HCT116 (cell line): ENCODE measurements at places on chromosomes 5 and 9. TPM values are rescaled to one million over a fixed set of nuclear protein-coding genes. Genes with fewer than 3 reads are reported as not detected.

DNA sequence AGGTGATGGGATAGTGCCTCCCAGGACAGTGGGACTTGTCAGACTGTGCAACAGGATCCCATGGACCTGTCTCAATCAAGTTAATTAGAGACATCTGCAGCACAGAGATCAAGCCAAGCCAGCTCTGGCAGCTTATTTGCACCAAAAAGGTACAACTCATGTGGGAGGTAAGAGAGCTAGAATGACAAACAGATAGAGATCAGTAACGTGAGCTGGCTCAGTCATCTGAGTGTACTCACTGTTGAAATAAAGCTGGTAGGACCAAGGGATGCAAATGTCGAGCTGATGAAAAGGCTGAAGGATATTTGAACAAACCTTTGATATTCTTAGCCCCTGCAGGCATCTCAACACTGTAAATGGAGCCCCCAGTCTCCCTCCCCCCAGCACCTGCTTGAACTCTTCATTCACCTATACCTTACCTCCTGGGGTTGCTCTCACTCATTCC lies 198.1 kb downstream of the EFNA5 start:
- peaks cover 17% of the 10 kb centered on the region; the same call in 1 of the 2 replicates for H3K4me1 ChIP-seq
- H3K27ac ChIP-seq = no peak overlapping the region
- H3K36me3 ChIP-seq = no peaks in the 10 kb centered on the region
- H3K4me3 ChIP-seq = no peak overlapping the region
- no peaks in the 10 kb centered on the region for H3K27me3 ChIP-seq

DNA sequence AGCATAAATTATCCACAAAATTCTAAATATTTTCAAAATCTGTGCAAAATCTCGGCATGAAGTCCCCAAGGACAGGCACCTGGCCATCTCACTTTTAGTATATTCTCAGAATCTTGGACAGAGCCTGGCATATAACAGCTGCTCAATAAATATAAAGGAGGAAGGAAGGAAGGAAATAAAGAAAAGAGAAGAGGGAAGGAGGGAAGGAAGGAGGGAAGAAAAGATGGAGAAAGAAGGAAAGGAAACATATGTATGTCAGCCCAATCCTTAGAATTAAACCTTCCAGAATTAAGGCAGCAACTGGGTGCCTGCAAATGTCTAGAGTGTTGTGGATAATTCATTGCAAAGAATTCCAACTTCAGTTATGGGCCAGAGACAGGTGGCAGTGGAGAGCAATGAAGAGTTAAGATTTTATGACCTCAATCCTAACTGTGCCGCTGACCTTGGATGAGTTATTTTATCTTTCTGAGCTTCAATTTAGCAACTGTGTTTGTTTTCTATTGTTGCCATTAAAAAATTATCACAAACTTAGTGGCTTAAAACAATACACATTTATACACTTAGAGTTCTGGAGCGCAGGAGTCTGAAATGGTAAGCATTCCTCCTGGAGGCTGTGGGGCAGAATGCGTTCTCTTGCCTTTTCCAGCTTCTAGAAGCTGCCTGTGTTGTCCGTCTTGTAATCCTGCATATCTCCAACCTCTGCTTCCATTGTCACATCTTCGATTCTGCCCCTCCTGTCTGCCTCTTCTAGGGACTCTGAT lies 200.9 kb upstream of the MSX2 start:
- peaks cover 57% of the 10 kb centered on the region for H3K4me1 ChIP-seq
- H3K27ac ChIP-seq = no peak overlapping the region
- no peak for DNase-seq
- no peaks in the 10 kb centered on the region for H3K36me3 ChIP-seq

GRCh38 chr5:136230176-136230575 lies 37.2 kb upstream of the SMIM32 start:
- no peak overlapping the region for H3K4me3 ChIP-seq
- no peaks in the 10 kb centered on the region for H3K36me3 ChIP-seq
- H3K27me3 ChIP-seq = peaks cover 28% of the 10 kb centered on the region; the same call in 1 of the 2 replicates
- H3K27ac ChIP-seq = no peak overlapping the region

- H3K4me3 ChIP-seq = no peak overlapping the region
- no peaks in the 10 kb centered on the region for H3K36me3 ChIP-seq
- DNase-seq = no peak
- H3K4me1 ChIP-seq = peaks cover 3% of the 10 kb centered on the region
- no peak overlapping the region for H3K27ac ChIP-seq
These were observed 74.3 kb upstream of the SSBP2 start for GRCh38 chr5:81825237-81825636.

DNA sequence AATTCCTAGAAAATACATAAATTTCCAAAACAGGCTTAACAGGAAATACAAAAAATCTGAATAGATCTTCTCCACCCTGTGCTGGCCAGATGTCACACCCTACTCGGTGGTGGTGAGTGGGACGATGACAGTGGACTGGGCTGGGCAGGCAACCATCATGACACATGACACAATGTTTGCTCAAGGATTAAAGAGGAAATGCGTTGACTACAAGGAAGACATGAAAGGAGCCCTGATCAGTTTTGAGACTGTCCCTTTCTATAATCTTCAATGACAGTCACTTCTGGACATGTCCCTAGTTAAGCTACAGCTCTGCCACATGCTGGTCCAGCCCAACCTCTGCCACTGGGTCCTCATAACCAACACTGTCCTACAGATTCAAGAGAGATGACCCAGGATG lies 99.8 kb downstream of the ZDHHC21 start:
- no peak overlapping the region for H3K4me3 ChIP-seq
- no peaks in the 10 kb centered on the region for H3K36me3 ChIP-seq
- H3K27me3 ChIP-seq = no peaks in the 10 kb centered on the region; the same call in 1 of the 2 replicates
- no peaks in the 10 kb centered on the region for H3K4me1 ChIP-seq
- no peak for DNase-seq

GRCh38 chr5:174576042-174576441 lies 148.3 kb upstream of the MSX2 start:
- H3K4me3 ChIP-seq = no peak overlapping the region
- H3K27ac ChIP-seq = no peak overlapping the region
- H3K36me3 ChIP-seq = no peaks in the 10 kb centered on the region
- no peaks in the 10 kb centered on the region for H3K27me3 ChIP-seq
- peaks cover 22% of the 10 kb centered on the region for H3K4me1 ChIP-seq
- no peak for DNase-seq

- H3K27me3 ChIP-seq = no peaks in the 10 kb centered on the region
- DNase-seq = no peak
- no peak overlapping the region for H3K4me3 ChIP-seq
- peaks cover 12% of the 10 kb centered on the region for H3K4me1 ChIP-seq
- no peaks in the 10 kb centered on the region for H3K36me3 ChIP-seq
These were observed 7.6 kb downstream of the GFI1B start for GRCh38 chr9:132986114-132986513.

GRCh38 chr5:172715421-172715780 lies 55.6 kb downstream of the DUSP1 start:
- H3K27me3 ChIP-seq = no peaks in the 10 kb centered on the region; the same call in 1 of the 2 replicates
- no peak overlapping the region for H3K27ac ChIP-seq
- no peaks in the 10 kb centered on the region for H3K36me3 ChIP-seq
- no peaks in the 10 kb centered on the region for H3K4me1 ChIP-seq
- no peak overlapping the region for H3K4me3 ChIP-seq

GRCh38 chr5:133644000-133644865 lies 31.9 kb upstream of the FSTL4 start:
- no peaks in the 10 kb centered on the region for H3K4me1 ChIP-seq
- no peak overlapping the region for H3K4me3 ChIP-seq
- peaks cover 88% of the 10 kb centered on the region for H3K27me3 ChIP-seq
- no peak overlapping the region for H3K27ac ChIP-seq

- no peaks in the 10 kb centered on the region for H3K4me1 ChIP-seq
- DNase-seq = no peak
- H3K27me3 ChIP-seq = no peaks in the 10 kb centered on the region
- H3K36me3 ChIP-seq = no peaks in the 10 kb centered on the region
These were observed 236.1 kb downstream of the CETN3 start for GRCh38 chr5:90173299-90174030.

DNA sequence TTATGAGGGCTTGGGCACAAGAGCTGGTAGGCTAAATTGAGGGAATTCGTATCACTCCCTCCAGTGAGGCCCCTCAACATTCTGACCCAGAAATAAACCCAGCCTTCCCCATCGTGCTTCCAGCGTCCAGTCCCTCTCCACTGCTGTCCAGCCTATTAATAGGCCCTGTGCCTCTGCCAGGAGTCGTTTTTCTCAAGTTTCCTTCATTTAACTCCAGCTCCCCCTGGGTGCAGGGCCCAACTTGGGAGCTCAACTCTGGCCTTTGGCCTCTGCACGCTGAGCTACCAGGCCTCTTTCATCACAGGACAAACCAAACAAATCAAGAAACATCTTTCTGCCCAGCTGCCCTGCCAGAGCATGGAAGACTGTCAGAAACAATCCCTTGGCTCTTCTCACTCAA lies 10.0 kb downstream of the HBEGF start:
- no peak overlapping the region for H3K27ac ChIP-seq
- no peak overlapping the region for H3K4me3 ChIP-seq
- DNase-seq = no peak
- H3K36me3 ChIP-seq = peaks cover 18% of the 10 kb centered on the region; the same call in 1 of the 2 replicates
- H3K27me3 ChIP-seq = no peaks in the 10 kb centered on the region
- no peaks in the 10 kb centered on the region for H3K4me1 ChIP-seq

DNA sequence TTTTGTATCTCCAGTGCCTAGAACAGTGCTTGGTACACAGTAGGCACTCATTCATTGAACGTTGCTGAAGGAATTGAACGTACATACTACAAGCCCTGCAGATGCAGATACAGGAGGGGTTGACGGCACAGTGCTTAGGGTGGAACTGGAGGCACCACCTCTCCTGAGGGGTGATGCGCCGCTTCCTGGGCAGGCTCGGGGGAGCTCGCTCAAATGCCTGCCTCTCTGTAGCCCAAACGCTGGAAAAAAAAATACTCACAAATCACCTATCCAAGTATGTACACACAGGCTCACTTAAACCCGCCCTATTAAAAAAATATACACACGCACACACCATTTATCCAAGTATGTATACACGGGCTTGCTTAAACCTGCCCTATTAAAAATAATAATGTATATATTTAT lies 536 bp upstream of the COMMD10 start:
- no peak for DNase-seq
- peaks cover 43% of the 10 kb centered on the region for H3K4me1 ChIP-seq
- no peaks in the 10 kb centered on the region for H3K36me3 ChIP-seq
- peak overlapping the region; percentile 88 for H3K27ac ChIP-seq

GRCh38 chr5:180803181-180804128 lies 849 bp upstream of the MGAT1 start:
- no peaks in the 10 kb centered on the region for H3K27me3 ChIP-seq
- H3K4me3 ChIP-seq = peak overlapping the region; percentile 88
- peaks cover 8% of the 10 kb centered on the region; the same call in 1 of the 2 replicates for H3K4me1 ChIP-seq
- no peak for DNase-seq
- no peaks in the 10 kb centered on the region; the same call in 1 of the 2 replicates for H3K36me3 ChIP-seq

GRCh38 chr5:42522783-42523182 lies 99.5 kb downstream of the GHR start:
- no peaks in the 10 kb centered on the region for H3K36me3 ChIP-seq
- H3K4me3 ChIP-seq = no peak overlapping the region
- no peaks in the 10 kb centered on the region for H3K27me3 ChIP-seq
- H3K4me1 ChIP-seq = no peaks in the 10 kb centered on the region

GRCh38 chr5:13830536-13830935 lies 114.0 kb downstream of the DNAH5 start:
- DNase-seq = no peak
- H3K4me1 ChIP-seq = no peaks in the 10 kb centered on the region
- H3K27me3 ChIP-seq = no peaks in the 10 kb centered on the region

- no peaks in the 10 kb centered on the region for H3K36me3 ChIP-seq
- no peaks in the 10 kb centered on the region for H3K27me3 ChIP-seq
- H3K4me1 ChIP-seq = peaks cover 21% of the 10 kb centered on the region; the same call in 1 of the 2 replicates
- no peak overlapping the region for H3K4me3 ChIP-seq
These were observed 76.1 kb downstream of the C9orf50 start for GRCh38 chr9:129544761-129545160.

- H3K27ac ChIP-seq = no peak overlapping the region
- DNase-seq = no peak
These were observed 12.6 kb upstream of the KIF27 start for GRCh38 chr9:83933790-83934189.

- DNase-seq = no peak
- H3K36me3 ChIP-seq = no peaks in the 10 kb centered on the region
These were observed 5.1 kb upstream of the ORM1 start for GRCh38 chr9:114317665-114318357.

GRCh38 chr9:137588891-137589290 lies 1.4 kb downstream of the ZMYND19 start:
- peak overlapping the region; percentile 75; the same call in 1 of the 2 replicates for H3K27ac ChIP-seq
- H3K4me3 ChIP-seq = peak overlapping the region; percentile 91
- DNase-seq = no peak
- no peaks in the 10 kb centered on the region for H3K27me3 ChIP-seq

DNA sequence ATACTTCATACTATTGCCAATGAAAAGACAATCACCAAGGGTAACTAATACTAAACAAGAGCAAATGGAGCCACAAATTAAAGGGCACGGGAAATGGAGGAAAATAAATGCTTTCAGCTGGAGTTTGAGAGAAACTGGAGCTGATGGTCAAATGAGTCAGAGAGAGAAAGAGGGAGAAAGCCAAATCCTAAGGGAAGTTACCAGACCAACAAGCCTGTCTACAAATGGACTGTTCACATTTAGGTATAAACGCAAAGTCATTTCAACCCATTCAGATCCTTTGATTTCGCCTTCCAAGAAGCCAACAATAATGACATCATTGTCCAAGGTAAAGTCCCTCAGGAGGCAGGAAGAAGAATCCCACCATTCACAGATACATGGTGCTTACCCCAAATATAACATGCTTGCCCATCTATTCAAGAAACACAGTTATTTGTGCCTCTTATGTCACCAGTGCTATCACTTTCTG lies 351.8 kb downstream of the RAB3C start:
- no peak overlapping the region for H3K4me3 ChIP-seq
- H3K36me3 ChIP-seq = no peaks in the 10 kb centered on the region
- peaks cover 24% of the 10 kb centered on the region for H3K27me3 ChIP-seq
- H3K27ac ChIP-seq = no peak overlapping the region
- DNase-seq = no peak
- no peaks in the 10 kb centered on the region for H3K4me1 ChIP-seq

GRCh38 chr9:18459962-18460584 lies 13.9 kb upstream of the ADAMTSL1 start:
- H3K27me3 ChIP-seq = no peaks in the 10 kb centered on the region
- H3K36me3 ChIP-seq = no peaks in the 10 kb centered on the region
- DNase-seq = no peak

- no peaks in the 10 kb centered on the region for H3K36me3 ChIP-seq
- peaks cover 40% of the 10 kb centered on the region for H3K4me1 ChIP-seq
- no peak for DNase-seq
- H3K4me3 ChIP-seq = no peak overlapping the region
These were observed 71.9 kb downstream of the FOXD1 start for GRCh38 chr5:73376618-73377170.

PCDHGA1 gene
- total RNA-seq = 0.05 TPM

DMRT2 gene
- 0.17 TPM for total RNA-seq

CWC27 gene
- 29.1 TPM for total RNA-seq

PCYOX1L gene
- 15.9 TPM for total RNA-seq

DBH gene
- not detected for total RNA-seq

PRDM9 gene
- total RNA-seq = not detected

SHOC1 gene
- 1.1 TPM for total RNA-seq

LPAR1 gene
- total RNA-seq = 7.4 TPM

SPATA31A3 gene
- not detected for total RNA-seq

NFIB gene
- 6.6 TPM for total RNA-seq

KCNN2 gene
- not detected for total RNA-seq

ZDHHC11 gene
- total RNA-seq = 17.0 TPM

KIF4B gene
- 0.12 TPM for total RNA-seq
